ENCODE measurements at places on chromosomes 7 and 10. TPM values are rescaled to one million over a fixed set of nuclear protein-coding genes. Genes with fewer than 3 reads are reported as not detected.

- DNase-seq, result no peak
Observed at GRCh38 chr10:100327007-100327717, 2.9 kb downstream of the PKD2L1 start.

The ELN gene
- not detected for polyA plus RNA-seq

DNA sequence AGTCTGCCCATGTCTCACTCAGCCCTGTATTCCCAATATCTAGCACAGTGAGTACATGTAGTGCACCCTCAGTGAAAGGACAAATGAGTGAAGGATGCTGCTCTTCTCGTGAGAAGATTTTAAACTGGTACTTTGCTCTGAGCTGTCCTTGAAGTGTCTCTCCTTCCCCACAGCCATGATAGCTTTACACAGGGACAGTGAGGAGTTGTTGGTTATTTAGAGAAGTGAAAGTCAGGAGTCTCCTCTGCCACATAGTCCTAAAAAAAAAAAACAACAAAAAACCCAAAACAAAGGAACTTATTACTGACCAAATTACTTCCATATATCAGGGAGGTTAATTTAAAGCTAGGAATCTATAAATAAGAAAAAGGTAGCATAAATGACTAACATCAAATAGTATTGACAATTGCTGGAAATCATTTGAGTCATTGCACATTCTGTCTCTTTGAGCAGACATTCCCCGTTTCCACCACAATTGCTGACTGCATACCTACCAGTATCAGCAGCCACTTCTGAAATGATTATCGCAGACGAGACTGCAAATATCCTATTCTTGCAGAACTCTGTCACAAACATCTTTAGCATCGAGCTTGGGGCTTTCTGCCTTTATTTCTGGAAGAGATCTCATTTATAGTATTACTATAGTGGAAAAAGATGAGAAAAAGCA, 202.1 kb downstream of the PTEN start:
- DNase-seq, result no peak

The DYDC2 gene
- not detected for polyA plus RNA-seq

All from keratinocyte (primary cell).